ENCODE measurements at places on chromosomes 1 and 21.

GRCh38 chr1:21232044-21232443, 55.3 kb upstream of the EIF4G3 start:
- DNase-seq: no peak

GRCh38 chr1:80882553-80882952, 918.2 kb upstream of the ADGRL2 start:
- no peak for DNase-seq

GRCh38 chr21:29078869-29079767, 5.7 kb upstream of the CCT8 start:
- no peak for DNase-seq

GRCh38 chr1:212155219-212155618, 119.7 kb downstream of the DTL start:
- DNase-seq: no peak

GRCh38 chr1:15708486-15709137, 24.5 kb downstream of the PLEKHM2 start:
- no peak for DNase-seq

GRCh38 chr1:235073331-235073967, 55.2 kb downstream of the TOMM20 start:
- peak; percentile 96 for DNase-seq

DNA sequence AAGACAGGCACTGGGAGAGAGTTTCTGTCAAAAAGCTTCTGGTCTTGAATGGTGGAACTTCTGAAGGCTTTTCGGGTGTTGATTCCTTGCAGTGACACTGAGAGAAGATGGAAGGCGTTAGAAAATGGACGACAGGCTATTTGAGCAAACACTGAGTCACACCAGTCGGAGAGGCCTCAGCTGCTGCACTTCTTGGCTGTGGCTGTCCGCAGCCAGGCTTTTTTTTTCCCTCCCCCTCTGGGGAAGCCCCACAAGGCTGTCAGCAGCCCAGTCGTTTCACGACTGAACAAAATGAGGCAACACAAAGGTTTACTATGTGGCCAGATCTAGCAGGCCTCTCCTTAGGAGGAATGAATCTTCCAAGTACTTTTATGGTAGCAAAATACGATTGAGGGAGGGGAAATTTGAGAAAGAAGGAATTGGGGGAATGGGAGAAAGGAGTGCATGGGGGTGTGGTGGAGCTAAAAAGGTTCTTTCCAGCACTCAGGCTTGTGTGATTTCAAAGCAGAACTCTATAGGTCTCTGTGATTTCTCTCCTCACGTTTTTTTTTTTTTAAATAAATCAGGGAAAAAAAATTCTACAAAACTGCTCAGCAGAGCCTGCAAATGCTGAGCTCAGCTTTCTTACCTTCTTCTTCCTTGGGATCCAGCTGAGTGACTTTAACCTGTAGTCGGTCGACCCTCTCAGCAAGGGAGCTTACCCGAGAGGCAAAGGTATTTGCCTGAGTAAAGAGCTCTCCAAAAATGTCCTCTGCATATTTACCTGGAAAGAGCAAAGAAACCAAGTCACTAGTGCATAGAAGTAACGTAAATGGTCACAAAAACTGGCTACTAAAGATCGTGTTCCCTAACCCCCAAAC, 26.1 kb downstream of the GPR3 start:
- DNase-seq: peak; percentile 51

- no peak for DNase-seq
Measured at GRCh38 chr1:164914208-164914607, 355.2 kb downstream of the PBX1 start.

- DNase-seq: no peak
Measured at GRCh38 chr1:37189111-37189510, 154.8 kb upstream of the GRIK3 start.

DNA sequence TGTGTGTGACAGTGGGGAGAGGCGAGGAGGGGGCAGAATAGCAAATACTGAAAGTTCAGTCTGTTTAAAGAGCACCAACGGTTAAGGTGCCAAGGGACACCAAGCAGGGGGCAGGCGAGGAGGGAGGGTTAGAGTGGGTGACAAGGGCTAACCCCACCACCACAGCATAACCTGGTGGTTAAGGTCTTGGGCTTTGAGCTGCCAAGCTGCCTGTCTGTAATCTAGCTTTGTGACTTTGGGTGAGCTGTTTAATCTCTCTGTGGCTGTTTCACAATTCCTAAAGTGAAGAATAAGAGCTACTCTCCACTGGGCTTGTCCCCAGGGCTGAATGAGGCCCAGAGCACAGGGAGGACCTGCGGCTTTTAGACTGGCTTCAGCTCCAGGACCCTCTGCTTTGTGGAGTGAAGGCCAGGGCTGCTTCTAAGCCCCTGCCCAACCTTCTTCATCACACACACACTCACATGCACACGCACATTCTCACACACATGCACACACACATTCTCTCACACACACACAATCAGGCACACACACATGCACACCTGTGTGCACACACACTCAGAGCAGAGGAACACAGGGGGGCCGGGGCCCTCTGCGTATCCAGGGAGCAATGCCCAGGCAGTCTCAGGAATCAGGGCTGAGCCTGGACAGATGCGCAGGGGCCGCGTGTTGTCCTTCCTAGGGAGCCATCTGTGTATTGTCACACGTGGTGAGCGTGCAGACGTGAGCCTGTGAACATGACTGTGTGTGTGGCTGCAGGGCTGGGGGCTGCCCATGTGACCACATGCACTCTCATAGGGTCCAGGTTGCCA, 101.6 kb upstream of the TARDBP start:
- no peak for DNase-seq

DNA sequence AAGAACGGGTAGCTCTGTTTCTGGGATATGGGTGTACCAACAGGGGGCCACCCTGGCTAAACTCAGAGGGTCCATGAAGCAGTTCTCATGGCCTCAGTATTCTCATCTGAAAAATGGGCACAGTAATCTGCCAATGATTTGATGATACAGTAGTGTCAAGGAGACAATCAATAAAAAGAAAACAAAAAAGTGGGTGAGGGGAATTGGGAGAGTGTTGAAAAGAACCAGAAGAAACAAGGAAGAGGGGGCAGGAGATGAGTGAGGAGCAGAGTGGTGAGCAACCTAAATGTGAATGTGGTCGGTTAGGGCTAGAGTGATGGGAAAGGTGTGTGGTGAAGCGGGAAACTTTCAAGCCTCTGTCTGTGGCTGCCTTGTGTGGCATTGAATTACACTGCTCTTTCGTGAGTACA, 2.0 kb downstream of the SLAMF7 start:
- DNase-seq: no peak

GRCh38 chr1:154590756-154591155, 17.2 kb downstream of the ADAR start:
- DNase-seq: no peak

- no peak for DNase-seq
Measured at GRCh38 chr1:39684313-39684664, 6.9 kb downstream of the HPCAL4 start.

DNA sequence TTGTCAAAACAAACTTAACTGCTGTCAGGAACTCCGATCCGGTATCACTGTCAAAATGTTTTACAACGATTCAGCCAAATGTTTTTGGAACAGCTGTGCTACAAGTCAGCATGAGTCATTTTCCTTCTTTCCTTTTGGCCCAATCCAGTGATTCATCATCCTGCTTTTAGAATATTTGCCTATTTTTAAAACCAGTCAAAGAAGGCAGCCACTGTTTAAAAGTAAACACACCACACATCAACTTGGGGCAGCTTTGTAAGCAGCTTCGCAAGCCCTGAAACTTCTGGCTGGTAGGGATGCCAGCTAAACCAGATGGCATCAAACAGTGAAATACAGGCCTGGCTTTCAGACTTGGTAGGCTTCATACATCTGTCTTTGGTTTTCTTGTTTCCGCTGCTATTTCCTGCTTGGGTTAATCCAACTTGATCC, 14.9 kb downstream of the MAP3K7CL start:
- no peak for DNase-seq

DNA sequence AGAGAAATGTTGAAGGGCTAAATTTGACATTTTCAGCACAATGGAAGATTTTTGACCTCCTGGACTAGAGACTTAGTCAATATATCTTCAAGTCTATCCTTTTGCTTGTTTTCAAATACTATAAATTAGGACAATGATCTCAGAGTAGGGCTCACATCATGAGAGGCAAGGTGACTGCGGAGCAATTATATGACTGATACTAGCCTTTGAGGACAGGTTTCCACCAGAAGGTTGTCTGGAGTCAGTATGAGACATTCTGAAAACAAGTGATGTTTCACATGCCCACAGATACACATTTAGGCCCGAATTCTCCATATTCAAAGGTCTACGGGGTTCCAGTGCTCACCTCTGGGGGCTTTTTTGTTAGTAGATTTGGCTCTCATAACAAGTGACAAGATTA, 142.3 kb upstream of the SAMSN1 start:
- DNase-seq: no peak

DNA sequence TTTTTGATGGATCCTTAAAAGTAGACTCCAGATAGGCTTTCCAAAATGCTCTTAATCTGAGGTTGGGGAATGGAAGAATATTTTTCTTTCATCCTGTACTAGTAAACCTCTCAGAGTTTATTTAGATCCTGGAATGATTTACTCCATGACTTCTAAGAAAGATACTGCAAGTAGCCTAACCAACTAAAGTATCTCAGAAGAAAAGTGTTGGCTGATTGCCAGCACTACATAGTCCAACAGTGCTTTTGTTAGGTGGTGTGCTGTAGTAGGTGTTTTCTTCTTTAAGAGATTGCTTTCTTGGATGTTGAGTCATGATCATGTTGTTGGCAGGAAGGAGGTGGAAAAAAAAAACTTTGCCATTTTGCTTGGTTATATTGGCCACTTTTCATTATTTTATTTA, 119.8 kb downstream of the OSBPL9 start:
- no peak for DNase-seq

- DNase-seq: no peak
Measured at GRCh38 chr1:234840843-234841242, 230.9 kb upstream of the IRF2BP2 start.

- no peak for DNase-seq
Measured at GRCh38 chr1:205396967-205397616, 24.8 kb downstream of the LEMD1 start.

Measured in left lung (tissue), 14 donors.